ENCODE measurements at places on chromosomes 2 and 18.

GRCh38 chr18:1104181-1104881, 199.7 kb downstream of the ADCYAP1 start:
- no peak for DNase-seq

- DNase-seq, result no peak
Observed at GRCh38 chr2:231617059-231617926, 24.6 kb downstream of the TEX44 start.

- no peak for DNase-seq
Observed at GRCh38 chr2:48120112-48120511, 213.8 kb upstream of the FBXO11 start.

DNA sequence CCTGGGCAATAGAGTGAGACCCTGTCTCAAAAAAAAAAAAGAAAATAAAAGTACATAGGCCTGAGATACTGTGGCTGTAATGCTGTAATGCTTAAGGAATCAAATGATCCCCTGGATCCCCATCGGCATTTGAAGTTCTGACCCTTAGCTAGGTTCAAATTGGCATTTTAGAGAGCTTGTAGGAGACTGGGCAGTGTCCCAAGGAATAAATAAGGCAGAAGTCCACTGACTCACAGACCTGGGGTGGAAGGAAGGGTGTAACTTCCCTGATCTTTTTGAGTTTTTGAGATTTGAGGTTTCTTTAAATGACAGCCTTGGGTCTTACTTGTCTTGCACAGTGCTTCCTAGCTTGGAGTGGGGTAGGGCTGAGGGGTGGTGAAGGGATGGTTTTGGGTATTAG, 553.7 kb downstream of the SLC4A3 start:
- no peak for DNase-seq

- no peak for DNase-seq
Observed at GRCh38 chr2:232518844-232519243, 1.3 kb upstream of the PRSS56 start.

- no peak for DNase-seq
Observed at GRCh38 chr18:49565612-49566011, 3.8 kb downstream of the LIPG start.

- DNase-seq, result peak; percentile 70
Observed at GRCh38 chr2:156334496-156335478, 2.3 kb upstream of the NR4A2 start.
